CD8-positive, alpha-beta memory T cell (primary cell): ENCODE measurements at places on chromosomes 16 and 17. TPM values are rescaled to one million over a fixed set of nuclear protein-coding genes. Genes with fewer than 3 reads are reported as not detected.

GRCh38 chr17:18186627-18186982, 3.0 kb downstream of the ALKBH5 start:
- peak overlapping the region; percentile 97 for H3K27ac ChIP-seq
- peaks cover 77% of the 10 kb centered on the region for H3K4me1 ChIP-seq
- H3K36me3 ChIP-seq: peaks cover 14% of the 10 kb centered on the region
- no peak for DNase-seq

Gene HSF4
- total RNA-seq: 11.6 TPM

- no peaks in the 10 kb centered on the region for H3K4me1 ChIP-seq
- no peak overlapping the region for H3K4me3 ChIP-seq
- no peak for DNase-seq
- H3K27me3 ChIP-seq: no peaks in the 10 kb centered on the region
These were observed 15.7 kb downstream of the HYDIN start for GRCh38 chr16:71214746-71215381.

- no peak overlapping the region for H3K27ac ChIP-seq
- H3K4me1 ChIP-seq: peaks cover 11% of the 10 kb centered on the region
- peaks cover 10% of the 10 kb centered on the region for H3K36me3 ChIP-seq
These were observed 120.9 kb upstream of the SMURF2 start for GRCh38 chr17:64783031-64783461.

DNA sequence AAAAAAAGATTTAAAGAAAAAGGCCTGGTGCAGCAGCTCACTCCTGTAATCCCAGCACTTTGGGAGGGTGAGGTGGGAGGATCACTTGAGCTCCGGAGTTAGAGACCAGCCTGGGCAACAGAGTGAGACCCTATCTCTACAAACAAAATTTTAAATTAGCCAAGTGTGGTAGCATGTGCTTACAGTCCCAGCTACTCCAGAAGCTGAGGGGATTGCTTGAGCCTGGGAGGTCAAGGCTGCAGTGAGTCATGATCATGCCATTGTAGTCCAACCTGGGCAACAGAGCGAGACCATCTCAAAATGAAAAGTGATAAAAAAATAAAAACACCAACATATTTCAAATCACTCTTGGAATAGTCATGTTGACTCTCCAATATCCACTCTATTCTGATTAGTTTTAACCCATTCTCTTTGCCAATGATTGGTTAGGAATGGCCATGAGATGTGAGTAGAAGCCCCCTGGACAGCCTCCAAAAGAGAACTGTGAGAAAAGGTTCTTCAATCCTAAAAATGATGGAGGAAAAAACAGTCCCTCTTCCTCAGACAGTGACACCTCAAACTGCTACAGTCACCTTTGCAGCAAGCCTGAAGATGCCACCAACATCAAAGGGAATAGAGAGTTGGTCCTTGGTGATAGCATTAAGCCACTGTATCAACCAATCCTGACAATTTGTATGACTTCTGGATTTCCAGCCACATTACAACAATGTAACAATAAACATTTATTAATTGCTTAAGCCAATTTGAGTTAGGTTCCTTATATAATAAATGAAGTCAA, 2.9 kb upstream of the KANSL1 start:
- H3K4me1 ChIP-seq: peaks cover 58% of the 10 kb centered on the region
- DNase-seq: no peak
- no peaks in the 10 kb centered on the region for H3K36me3 ChIP-seq
- no peak overlapping the region for H3K4me3 ChIP-seq
- H3K27ac ChIP-seq: no peak overlapping the region

Gene C16orf87
- total RNA-seq: 22.6 TPM

DNA sequence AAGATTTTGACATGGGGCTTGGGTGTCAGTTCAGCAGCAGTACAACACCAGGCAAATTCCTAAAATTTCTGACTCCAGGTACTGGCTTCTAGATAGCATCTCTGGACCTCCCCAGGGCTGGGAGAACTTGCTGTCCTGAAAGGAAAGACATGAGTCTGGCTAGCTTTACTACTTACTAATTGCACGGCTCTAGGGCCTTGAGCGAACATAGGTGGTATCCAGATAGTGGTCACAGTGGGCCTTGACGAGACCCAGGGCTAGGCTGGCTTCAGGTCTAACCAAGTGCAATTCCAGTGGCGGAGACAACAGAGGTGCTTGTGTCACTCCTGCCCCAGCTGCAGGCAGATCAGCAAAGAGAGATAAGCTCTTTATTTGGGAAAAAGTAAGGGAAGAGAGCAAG, 16.4 kb upstream of the SLC13A5 start:
- H3K27me3 ChIP-seq: no peaks in the 10 kb centered on the region
- H3K36me3 ChIP-seq: no peaks in the 10 kb centered on the region
- no peak overlapping the region for H3K27ac ChIP-seq
- H3K4me1 ChIP-seq: no peaks in the 10 kb centered on the region
- H3K4me3 ChIP-seq: no peak overlapping the region

DNA sequence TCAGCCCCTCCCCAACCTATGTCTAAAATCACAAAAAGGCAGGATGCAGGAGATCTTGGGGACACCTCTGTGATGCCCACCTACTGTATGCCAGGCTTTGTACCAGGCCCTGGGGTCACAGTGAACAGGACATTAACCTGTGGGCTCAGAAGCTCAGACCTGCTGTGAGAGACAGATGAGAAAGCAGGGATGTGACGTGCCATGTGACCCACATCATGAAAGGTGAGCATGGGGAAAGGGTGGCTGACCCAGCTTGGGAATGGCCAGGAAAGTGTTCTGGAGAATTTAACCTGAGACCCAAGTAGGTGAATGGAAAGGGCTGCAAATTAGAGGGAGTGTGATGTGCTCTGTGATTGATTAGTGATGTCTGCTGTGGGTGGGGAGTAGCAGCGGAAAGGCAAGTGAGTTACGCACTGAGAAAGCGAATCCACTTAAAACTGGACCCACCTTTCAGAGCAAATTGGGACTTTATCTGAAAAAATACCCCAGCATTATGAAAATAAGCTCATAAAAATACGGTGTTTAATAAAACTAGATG, 132.2 kb downstream of the IRF8 start:
- H3K36me3 ChIP-seq: no peaks in the 10 kb centered on the region
- no peak overlapping the region for H3K27ac ChIP-seq
- H3K27me3 ChIP-seq: no peaks in the 10 kb centered on the region
- no peak overlapping the region for H3K4me3 ChIP-seq

Gene DPEP2
- total RNA-seq: 6.2 TPM

DNA sequence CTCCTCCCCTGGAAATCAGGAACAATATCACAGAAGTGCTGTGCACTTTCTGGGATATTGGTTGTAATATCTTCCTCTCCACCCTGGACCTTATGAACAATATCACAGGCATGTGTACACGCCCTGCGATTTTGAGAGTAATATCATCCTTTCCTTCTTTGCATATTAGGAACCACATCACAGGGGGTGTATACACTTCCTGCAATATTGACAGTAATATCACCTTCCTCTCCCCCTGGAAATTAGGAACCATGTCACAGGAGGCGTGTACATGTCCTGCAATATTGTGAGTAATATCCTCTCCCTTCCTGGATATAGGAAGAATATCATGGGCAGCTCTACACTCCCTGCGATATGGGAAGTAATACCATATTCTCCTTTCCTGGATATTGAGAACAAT, 14.2 kb upstream of the TEKT5 start:
- no peaks in the 10 kb centered on the region for H3K27me3 ChIP-seq
- H3K36me3 ChIP-seq: no peaks in the 10 kb centered on the region
- no peak for DNase-seq
- H3K4me3 ChIP-seq: no peak overlapping the region
- H3K27ac ChIP-seq: no peak overlapping the region

Gene SLC16A6
- 8.4 TPM for total RNA-seq

DNA sequence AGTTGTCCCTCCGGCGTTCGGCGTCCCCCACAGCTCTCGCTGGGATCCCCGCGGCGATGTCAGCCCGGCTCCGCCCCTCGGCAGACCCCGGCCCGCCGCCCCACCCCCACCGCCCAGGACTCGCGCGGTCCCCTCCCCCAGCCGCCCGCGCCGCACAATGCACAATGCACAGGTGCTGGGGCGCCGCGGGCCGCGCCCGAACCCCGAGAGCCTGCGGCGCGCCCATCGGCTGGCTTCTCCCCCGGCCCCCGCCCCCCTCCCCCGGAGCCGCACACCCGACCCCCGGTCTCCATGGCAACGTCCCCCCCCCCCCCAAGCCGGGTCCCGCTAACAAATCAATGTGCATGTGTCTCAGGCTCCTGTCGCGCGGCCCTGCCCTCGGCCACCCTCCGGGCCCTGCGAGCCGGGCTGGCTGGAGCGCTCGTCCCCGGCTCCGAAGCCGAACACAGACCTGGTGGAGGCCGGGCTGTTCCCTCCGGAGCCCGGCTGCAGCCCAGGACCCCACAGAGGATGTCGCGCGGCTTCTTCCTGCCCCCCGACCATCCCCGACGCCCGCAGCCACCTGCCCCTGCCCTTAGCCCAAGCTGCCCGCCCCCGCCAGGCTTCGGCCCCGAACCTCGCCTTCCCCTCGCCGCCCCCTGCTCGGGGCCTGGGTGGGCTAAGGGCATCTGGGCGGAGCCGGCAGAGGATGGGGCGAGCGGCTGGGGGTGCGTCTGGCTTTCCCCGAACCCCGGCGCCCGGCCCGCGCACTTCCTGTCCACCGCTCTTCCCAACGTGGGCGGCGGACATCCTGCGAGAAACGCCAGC, 818 bp upstream of the CBX8 start:
- no peak for DNase-seq
- H3K4me1 ChIP-seq: peaks cover 56% of the 10 kb centered on the region
- H3K27ac ChIP-seq: no peak overlapping the region
- no peak overlapping the region for H3K4me3 ChIP-seq
- peaks cover 50% of the 10 kb centered on the region for H3K27me3 ChIP-seq

- no peak overlapping the region for H3K27ac ChIP-seq
- no peaks in the 10 kb centered on the region for H3K36me3 ChIP-seq
- no peak overlapping the region for H3K4me3 ChIP-seq
- no peaks in the 10 kb centered on the region for H3K27me3 ChIP-seq
- H3K4me1 ChIP-seq: no peaks in the 10 kb centered on the region
These were observed 53.1 kb downstream of the MRC2 start for GRCh38 chr17:62680541-62681052.

- H3K36me3 ChIP-seq: no peaks in the 10 kb centered on the region
- no peak overlapping the region for H3K27ac ChIP-seq
- no peaks in the 10 kb centered on the region for H3K4me1 ChIP-seq
- no peaks in the 10 kb centered on the region for H3K27me3 ChIP-seq
These were observed 184.8 kb upstream of the GSE1 start for GRCh38 chr16:85428168-85428898.

Gene ANKRD40CL
- total RNA-seq: not detected

- peaks cover 29% of the 10 kb centered on the region for H3K36me3 ChIP-seq
- H3K4me3 ChIP-seq: no peak overlapping the region
- no peaks in the 10 kb centered on the region for H3K27me3 ChIP-seq
- no peak for DNase-seq
- H3K4me1 ChIP-seq: peaks cover 61% of the 10 kb centered on the region
These were observed 21.2 kb downstream of the SAP30BP start for GRCh38 chr17:75688209-75688825.

DNA sequence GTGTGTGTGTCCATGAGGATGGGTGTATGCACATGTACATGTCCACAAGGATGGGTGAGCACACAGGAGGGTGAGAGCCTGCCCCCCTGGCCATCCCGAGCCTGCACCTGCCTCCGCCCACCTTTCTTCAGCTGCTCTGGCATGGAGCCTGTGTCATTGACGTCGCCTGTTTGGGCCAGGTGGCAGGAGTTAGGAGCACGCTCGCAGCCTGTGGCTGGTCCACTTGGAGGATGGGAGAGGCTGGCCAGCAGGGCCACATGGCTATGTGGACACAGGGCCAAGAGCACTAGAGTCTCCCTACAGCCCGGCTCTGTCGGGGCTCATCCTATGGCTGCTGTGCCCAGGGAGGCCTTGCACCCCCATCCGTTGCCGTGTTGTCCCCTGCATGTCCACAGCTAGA, 21.4 kb downstream of the BAHCC1 start:
- H3K27ac ChIP-seq: no peak overlapping the region
- DNase-seq: no peak
- H3K36me3 ChIP-seq: no peaks in the 10 kb centered on the region
- peaks cover 23% of the 10 kb centered on the region for H3K4me1 ChIP-seq
- no peak overlapping the region for H3K4me3 ChIP-seq
- H3K27me3 ChIP-seq: no peaks in the 10 kb centered on the region

GRCh38 chr17:50963139-50963538, 97.0 kb upstream of the TOB1 start:
- no peak for DNase-seq
- no peak overlapping the region for H3K27ac ChIP-seq
- H3K27me3 ChIP-seq: no peaks in the 10 kb centered on the region
- H3K4me3 ChIP-seq: no peak overlapping the region

Gene PYCARD
- total RNA-seq: 4.5 TPM

DNA sequence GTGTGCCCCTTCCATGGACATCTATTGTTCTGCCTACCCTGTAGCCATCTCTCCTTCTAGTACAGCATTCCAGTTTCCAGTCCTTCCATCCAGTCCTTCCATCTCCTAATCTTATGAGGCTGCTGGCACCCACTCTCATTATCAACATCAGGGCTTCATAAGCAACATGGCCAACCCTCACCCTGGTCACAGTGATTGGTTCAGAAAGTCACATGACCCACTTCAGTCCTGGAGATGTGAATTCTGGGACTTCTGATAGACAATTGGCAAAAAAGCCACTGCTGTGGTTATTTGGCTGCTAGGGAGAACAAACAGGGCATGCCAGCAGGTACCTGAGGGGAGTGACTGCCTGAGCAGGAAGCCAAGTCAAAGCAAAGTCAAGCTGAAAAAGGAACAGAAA, 164.7 kb upstream of the C16orf82 start:
- no peak for DNase-seq
- H3K27ac ChIP-seq: no peak overlapping the region
- H3K36me3 ChIP-seq: no peaks in the 10 kb centered on the region
- no peaks in the 10 kb centered on the region for H3K27me3 ChIP-seq

DNA sequence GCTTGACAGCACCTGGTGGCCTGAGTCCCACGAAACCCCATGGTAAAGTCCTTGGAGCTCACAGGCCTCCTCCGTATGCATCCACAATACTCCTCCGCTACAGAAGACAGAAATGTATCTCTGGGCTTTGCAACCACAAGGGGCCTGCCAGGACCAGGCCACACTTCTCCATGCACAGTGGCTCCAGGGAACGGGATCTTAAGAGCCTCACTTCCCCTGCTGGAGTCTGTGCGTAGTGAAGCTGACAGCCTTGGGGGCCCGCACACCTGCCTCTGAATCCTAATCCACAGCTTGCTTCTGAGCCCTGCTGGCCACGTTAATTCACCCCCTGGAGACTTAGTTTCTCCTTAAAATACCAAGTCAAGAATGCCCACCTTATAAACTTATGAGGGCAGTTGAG, 125.7 kb downstream of the COPRS start:
- H3K4me1 ChIP-seq: no peaks in the 10 kb centered on the region
- no peaks in the 10 kb centered on the region for H3K36me3 ChIP-seq
- no peak overlapping the region for H3K4me3 ChIP-seq
- DNase-seq: no peak

- no peaks in the 10 kb centered on the region for H3K4me1 ChIP-seq
- DNase-seq: no peak
- H3K4me3 ChIP-seq: no peak overlapping the region
- H3K36me3 ChIP-seq: no peaks in the 10 kb centered on the region
- H3K27me3 ChIP-seq: no peaks in the 10 kb centered on the region
- no peak overlapping the region for H3K27ac ChIP-seq
These were observed 3.6 kb downstream of the CES5A start for GRCh38 chr16:55871411-55872038.
